ENCODE measurements at places on chromosomes 2 and 18. TPM values are rescaled to one million over a fixed set of nuclear protein-coding genes. Genes with fewer than 3 reads are reported as not detected.

Gene LAMA1
- 0.07 TPM for total RNA-seq

Gene SERPINB13
- total RNA-seq, result not detected

Gene HMSD
- total RNA-seq, result not detected

Gene SCYGR4
- total RNA-seq, result not detected

Gene KIAA2012
- total RNA-seq, result not detected

Gene CFAP65
- total RNA-seq, result under 0.01 TPM

Gene HRH4
- total RNA-seq, result not detected

Gene HEATR5B
- 32.5 TPM for total RNA-seq

Gene RAB17
- 1.6 TPM for total RNA-seq

Gene GAREM2
- 0.92 TPM for total RNA-seq

Measured in pulmonary artery endothelial cell (primary cell).